Caki2 (cell line): ENCODE measurements at places on chromosomes 16 and 17.

DNA sequence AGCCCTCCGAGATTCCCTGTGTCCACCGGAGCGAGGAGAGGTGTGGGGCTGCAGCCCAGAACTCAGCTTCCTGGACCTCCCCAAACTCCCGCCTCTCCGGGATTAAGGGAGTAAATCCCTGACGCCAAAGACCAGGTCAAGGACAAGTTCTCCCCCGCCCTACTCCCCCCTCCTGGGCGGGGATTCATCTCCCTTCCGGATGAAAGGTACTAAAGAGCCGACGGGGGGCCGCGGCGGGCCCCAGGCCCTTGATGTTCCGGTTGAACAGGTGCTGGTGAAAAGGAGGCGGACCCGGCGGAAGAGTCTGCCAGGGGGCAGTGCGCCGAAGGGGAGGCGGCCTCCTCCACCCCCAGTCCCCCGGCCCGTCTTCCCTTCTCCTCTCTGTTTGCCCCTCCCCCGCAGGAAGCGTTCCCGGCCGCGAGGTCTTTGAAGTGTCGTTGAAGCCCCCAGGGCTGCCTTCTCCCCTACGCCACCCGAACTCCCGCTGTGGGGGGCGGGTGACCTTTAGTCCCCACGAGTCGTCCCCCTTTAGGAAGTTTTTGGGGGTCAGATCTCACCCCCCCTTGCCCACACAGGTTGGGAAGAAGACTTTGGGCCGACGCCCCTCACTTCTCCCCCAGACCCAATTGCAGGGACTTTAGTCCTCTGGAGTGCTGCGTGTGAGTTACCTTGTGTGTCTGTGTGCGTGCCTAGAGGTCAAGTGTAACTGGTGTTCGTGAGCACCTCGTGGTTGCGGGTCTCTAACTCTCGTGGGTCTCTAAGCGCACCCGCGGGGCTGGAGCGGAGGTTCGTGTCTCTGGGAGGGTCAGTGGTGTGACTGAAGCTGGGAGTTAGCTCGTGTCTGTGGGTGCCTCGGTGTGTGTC lies 1.1 kb upstream of the MLLT6 start:
- DNase-seq = peak; percentile 83

DNA sequence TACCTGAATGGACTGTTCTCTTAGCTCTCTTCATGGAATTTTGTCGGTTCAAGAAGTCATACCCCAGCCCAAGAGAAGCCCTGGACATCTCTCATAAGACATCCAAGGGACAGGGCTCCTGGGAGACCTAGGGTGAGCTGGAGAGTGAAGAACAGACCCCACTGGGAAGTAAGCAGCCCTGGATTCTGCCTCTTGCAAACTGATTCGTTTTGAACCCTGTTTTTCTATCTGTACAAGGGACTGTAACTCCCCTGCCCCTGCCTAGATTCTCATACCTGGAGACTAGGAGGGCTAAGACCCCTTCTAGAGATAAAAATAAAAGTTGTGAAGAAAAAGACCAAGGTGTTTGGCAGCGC lies 449 bp downstream of the CCL3L1 start:
- DNase-seq = no peak

- DNase-seq = no peak
These were observed 502.8 kb upstream of the CDH11 start for GRCh38 chr16:65624666-65625065.

- DNase-seq = no peak
These were observed 16.8 kb upstream of the RBFOX1 start for GRCh38 chr16:7315813-7316212.

DNA sequence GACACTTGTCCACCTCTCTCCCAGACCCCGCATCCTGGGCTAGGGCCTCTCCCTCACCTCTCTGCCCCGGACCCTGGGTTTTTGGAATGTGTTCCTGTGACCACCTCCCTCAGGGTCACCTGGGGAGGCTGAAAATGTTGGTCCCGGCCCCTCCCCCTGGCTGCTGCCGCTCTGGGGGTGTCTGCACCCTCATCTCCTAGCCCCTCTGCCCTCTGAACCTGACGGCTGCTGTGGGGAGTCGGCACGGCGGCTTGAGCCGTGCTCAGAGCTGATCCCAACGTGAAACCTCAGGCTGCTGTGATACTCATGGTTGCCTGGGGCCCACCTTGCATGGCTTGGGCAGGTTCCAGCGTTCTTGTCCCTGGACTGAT lies 42.8 kb downstream of the ADCY7 start:
- no peak for DNase-seq

- peak; percentile 41 for DNase-seq
These were observed 32.9 kb downstream of the CPSF4L start for GRCh38 chr17:73228748-73229236.

DNA sequence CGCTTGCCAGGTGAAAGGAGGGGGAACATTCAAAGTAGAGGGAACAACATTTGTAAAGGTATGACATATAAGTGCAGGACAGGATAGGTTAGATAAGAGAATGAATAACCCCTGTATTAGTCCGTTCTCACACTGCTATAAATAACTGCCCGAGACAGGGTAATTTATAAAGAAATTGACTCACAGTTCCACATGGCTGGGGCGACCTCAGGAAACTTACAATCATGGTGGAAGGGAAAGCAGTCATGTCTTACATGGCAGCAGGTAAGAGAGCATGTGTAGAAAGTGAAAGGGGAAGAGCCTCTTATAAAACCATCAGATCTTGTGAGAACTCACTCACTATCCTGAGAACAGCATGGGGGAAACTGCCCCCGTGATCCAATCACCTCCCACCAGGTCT lies 223.8 kb downstream of the SOX9 start:
- DNase-seq = peak; percentile 43

DNA sequence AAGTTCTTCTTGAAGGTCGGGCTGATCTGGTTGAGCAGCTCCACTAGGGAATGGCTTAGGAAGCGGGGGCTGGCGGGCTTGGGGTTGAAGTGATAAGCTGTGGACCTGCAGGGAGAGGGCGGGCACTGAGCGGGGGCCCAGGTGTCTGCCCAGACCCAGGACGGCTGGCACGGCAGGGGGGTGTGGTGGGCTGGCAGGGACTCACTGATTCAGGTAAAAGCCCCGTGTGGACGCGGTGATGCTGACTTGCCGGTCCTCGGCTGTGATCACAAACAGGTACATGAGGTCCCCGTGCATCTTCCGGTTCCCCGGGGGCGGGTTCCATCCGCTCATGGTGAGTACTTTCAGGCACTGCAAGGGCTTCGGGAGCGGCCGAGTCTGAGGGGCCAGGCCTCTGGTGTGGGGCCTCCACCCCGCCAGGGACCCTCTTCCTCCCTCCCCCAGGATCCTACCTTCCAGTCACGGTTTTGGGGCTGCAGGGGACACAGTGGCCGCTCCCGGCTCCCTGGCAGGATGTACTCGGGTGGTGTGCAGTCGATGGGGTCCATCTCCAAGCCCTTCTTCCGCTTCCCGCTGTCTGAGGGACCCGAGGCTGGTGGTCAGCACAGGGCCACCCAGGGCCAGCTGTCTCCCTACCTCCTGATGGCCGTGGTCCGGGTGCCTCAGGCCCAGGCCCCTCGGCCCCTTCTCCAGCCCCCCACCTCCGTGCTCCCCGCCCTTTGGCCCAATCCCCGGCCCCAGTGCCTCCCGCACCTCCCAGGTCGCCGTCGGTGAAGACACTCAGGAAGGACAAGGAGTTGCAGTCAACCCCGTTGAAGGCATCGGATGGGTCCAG lies 10.2 kb downstream of the CLUH start:
- no peak for DNase-seq

- no peak for DNase-seq
These were observed 34.3 kb downstream of the NLRC5 start for GRCh38 chr16:57023541-57024249.

GRCh38 chr17:78996781-78997201 lies 12.8 kb downstream of the CANT1 start:
- DNase-seq = no peak

GRCh38 chr16:57982385-57982784 lies 11.5 kb upstream of the CNGB1 start:
- DNase-seq = peak; percentile 68

GRCh38 chr16:64507240-64508024 lies 614.4 kb downstream of the CDH11 start:
- no peak for DNase-seq

DNA sequence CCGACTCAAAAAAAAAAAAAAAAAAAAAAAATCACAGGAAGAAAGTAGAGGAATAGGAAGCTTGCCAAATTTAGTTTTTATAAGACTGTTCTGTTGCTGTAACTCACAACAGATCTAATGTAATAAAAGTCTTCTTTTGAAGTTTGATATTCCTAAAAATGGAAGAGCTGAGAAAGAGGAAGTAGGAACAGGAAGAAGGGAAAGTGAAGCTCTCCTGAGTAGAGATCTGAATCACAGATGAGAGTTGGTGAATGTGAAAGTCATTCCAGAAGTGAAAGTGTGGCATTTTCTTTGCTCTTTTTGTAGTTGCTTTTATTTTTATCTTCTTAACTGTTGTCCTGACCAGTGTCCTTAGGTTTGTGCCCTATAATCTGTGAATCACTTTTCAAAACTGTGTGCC lies 2.1 kb downstream of the NMT1 start:
- DNase-seq = no peak
